ENCODE measurements at places on chromosomes 4 and X. TPM values are rescaled to one million over a fixed set of nuclear protein-coding genes. Genes with fewer than 3 reads are reported as not detected.

Gene ENOX2
- total RNA-seq: 14.5 TPM

Gene ARHGAP6
- total RNA-seq: not detected

Gene SLC4A4
- 3.9 TPM for total RNA-seq

Gene TNMD
- total RNA-seq: not detected

Gene PDE6B
- 14.6 TPM for total RNA-seq

Gene ZDHHC15
- total RNA-seq: not detected

Gene TMPRSS11F
- not detected for total RNA-seq

Gene NALF2
- total RNA-seq: 0.23 TPM

Gene CT55
- total RNA-seq: not detected

DNA sequence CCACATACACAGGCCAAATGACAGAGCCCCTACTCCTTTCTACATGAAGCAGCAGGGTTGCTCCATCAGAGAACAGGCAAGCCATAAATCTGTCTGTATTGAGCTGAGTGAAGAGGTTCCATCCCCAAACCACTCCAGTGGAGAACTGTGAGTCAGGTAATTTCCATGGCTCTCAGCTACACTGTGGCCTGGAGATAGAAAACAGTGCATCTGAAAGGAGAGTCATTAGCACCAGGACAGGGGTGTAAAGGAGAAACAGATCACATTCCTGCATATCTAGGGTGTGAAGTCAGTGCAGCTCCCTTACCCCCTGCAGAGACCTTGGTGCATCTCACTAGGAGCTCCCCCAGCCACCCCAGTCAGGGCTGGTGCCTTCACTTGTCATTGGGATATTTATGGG, 314.7 kb downstream of the CHIC1 start:
- DNase-seq: no peak

- no peak for DNase-seq
These were observed 132.2 kb downstream of the STIM2 start for GRCh38 chr4:26992657-26993361.

DNA sequence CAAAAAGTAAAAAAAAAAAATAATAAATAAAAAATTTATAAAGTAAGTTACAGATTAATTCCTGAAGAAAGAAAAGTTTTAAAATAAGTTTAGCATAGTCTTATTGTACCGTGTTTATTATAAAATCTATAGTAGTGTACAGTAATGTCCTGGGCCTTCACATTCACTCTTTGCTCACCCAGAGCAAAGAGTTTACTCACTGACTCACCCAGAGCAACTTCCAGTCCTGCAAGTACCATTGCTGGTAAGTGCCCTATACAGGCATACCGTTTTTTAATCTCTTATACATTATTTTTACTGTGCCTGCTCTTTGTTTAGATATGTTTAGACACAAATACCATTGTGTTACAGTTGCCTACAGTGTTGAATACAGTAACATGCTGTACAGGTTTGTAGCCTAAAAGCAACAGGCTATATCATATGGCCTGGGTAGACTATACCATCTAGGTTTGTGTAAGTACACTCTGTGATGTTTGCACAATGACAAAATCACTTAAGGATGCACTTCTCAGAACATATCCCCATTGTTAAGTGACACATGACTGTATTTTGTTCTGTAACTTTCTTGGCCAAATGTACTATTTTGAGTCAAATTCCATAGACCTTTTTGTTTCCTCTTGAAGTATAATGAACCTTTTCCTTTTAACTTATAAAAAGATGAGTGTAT, 199.0 kb upstream of the NUDT6 start:
- no peak for DNase-seq

- peak; percentile 90 for DNase-seq
These were observed at the start of gene C4orf33 for GRCh38 chr4:129095811-129096454. TSS of gene C4orf33 (plus strand) at chr4:129096152. CDS start at chr4:129102611, 6,459 bp downstream.

DNA sequence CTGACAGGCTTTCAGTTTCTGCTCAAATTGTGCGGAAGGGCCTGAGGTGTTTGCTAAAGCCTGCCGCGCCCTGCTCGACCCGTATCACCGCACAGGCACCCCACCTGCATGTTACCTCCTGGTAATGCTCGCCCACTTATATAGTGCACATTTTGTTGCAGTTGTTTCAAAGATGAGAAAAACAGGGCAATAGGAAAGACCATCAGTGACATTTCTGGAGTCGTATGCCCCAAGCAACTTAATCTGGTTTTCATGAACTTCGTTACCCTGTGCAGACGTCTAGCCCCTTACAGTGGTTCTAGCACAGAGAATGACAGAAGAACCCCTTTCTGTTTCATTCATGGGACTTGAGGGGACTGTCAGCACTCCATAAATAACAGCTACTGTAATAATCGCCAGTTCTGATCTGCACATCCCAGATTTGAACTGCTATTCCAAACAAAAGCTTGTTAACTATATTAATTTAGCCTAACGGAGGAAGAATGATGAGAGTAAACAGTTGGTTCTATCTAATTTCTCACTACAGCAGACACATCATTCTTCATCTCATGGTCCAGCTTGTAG, 940 bp upstream of the DCTD start:
- DNase-seq: no peak

- DNase-seq: no peak
These were observed 240.5 kb downstream of the GRIA3 start for GRCh38 chrX:123424546-123424945.

- no peak for DNase-seq
These were observed 30.1 kb downstream of the SYTL5 start for GRCh38 chrX:38036466-38036865.

DNA sequence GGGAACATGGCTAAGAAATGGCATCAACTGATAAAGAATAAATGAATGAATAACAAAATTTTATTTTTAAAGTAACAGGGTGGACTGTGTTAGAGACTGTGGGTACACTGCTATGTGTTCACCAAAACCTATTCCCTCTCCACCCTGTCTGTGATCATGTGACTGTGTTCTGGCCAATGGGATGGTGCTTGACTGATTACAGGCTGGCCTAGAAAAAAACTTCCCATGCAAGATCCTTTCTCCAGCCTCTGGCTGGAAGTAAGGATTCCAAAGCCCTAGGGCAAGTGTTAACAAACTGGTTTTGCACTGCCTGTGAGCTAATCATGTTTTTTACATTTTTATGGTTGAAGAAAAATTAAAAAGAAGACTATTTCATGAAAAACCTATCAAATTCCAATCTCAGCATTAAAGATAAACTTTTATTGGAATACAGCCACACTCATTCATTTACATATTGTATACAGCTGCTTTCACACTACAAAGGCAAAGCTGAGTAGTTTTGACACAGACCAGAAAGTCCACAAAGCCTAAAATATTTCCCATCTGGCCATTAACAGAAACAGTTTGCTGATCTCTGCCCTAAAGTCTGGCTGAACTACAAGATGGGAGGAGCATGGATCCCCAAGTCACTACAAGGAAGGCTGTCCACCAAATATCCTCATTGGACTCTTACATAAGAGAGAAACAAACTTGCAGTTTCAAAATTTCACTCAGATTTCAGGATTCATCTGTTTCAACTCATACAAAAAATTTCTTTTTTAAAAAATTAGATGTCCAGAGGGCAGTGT, 133.2 kb downstream of the ARHGAP6 start:
- DNase-seq: no peak

GRCh38 chrX:100687128-100687527, 43.1 kb downstream of the SRPX2 start:
- no peak for DNase-seq

DNA sequence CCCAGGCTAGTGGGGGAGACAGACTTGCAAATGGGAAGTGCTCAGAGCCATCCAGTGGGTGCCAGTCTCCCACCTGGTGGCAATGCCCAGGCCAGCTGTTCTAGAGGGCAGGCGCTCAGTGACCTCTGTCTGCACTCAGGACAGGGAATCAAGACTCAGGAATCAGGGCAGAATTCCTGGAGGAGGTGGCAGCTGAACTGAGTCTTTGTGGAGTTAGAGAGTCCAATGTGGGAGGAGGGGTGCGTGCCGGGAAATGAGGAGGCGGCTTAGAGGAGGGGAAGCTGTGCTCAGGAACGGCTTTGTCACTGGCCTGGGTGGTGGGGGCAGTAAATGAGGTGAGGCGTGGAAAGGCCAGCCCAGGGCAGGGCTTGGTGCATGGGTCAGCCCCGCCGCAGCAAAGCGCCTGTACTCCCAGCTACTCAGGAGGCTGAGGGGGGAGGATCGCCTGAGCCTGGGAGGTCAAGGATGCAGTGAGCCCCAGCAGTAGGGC, 31.3 kb upstream of the SORCS2 start:
- DNase-seq: no peak

GRCh38 chr4:153808175-153808574, 19.3 kb upstream of the SFRP2 start:
- DNase-seq: no peak

GRCh38 chrX:132227383-132228112, 8.3 kb upstream of the RAP2C start:
- DNase-seq: no peak

DNA sequence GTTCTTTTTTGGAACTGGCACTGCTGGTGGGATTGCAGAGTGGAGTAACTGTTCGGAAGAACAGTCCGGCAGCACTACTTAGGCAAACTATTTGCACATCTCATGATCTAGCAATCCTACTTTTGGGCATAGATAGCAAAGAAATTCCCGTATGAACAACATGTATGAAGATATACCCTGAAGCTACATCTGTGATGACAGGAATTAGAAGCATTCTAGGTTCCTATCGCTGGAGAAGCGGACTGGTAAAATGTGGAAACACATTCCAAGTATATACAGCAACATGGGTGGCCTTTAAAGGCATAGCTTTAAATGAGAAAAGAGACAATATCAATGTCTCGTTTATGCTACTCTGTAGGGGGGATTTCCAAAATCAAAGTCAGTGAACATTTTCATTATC, 3.1 kb downstream of the DCAF16 start:
- no peak for DNase-seq

- peak; percentile 92 for DNase-seq
These were observed 339.8 kb upstream of the GATB start for GRCh38 chr4:152100379-152101201.

- peak; percentile 87 for DNase-seq
These were observed 30.1 kb upstream of the SPARCL1 start for GRCh38 chr4:87559090-87559837.

- DNase-seq: no peak
These were observed 30.9 kb upstream of the NOCT start for GRCh38 chr4:138984647-138985046.

DNA sequence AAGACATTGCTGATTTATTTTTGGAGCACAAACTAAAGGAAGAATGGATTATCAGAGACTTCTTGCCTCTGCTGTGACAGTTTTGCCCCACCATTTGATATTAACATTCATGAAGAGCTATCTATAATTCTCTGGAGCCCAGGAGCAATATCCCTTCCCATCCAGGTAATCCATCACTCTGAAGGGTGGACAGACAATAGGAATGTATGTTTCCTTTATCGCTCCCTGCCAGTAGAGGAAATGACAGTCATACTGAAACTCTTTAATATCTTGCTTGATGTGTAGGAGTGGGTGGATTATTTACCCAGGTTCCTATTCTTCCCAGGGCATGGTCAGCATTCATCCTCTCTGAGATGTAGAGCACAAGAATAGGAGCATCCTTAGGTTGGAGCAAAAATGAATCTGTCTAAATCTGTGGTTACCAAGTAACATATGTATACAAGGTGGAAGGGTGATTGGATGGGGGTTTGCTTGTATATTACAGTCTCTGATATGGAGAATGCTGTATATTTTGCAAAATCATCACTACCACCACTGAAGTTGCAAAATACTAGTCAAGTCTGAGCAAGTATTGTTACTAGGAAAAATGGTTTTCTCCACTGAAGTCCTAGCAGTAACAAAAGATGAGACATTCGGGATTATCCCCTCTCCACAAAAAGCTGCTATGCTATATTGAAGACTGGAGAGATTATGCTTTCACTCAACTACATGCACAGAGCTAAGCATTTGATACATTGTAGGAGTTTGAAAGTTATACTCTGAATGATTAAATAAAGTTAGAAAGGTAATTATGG, 151.6 kb downstream of the CBLL2 start:
- no peak for DNase-seq

- no peak for DNase-seq
These were observed 9.7 kb upstream of the DCUN1D4 start for GRCh38 chr4:51833236-51833635.

- DNase-seq: no peak
These were observed 2.0 kb upstream of the PGRMC2 start for GRCh38 chr4:128289523-128290158.

DNA sequence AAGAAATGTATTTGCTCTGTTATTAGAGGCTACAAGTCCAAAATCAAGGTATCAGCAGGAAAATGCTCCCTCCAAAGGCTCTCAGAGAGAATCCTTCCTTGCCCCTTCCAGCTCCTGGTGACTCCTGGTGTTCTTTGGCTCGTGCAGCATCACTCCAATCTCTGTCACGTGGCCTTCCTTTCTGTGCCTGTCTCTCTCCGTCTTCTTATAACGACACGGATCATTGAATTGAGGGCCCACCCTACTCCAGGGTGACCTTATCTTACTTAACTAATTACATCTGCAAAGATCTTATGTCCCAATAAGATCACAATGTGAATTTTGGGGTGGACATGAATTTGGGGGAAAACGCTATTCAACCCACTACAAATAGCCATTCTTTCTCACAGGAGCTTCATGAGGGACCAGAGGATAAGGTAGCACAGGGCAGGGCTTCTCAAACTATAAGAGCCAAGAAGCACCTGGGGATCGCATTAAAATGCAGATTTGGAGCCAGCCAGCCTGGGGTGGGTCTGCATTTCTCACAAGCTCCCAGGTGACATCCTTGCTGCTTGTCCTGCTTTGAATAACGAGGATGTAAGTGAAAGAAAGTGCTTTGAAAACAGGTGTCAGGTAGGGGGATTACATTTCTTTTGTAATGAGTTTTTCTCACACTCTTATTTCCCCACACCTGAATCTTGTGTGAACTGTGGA, 41.9 kb upstream of the APLN start:
- DNase-seq: no peak

DNA sequence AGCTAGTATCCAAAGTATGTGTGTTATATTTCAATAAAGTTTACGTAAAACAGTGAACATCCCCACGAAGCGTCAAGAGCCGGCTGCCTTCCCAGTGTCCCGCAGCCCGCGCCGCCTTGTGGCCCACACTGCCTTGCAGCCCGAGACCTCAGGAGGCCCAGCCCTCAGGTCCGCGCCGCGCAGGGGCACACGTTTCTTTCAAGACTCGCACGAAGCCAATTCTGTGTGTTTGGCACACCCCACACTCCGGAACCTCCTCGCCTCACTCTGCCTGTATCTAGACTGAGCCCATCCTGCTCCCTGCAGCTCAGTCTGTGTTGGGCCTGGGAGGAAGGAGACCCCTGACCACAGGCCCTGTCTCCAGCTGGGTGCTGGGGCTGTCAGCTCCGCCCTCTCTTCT, 5.8 kb downstream of the LRPAP1 start:
- DNase-seq: no peak

DNA sequence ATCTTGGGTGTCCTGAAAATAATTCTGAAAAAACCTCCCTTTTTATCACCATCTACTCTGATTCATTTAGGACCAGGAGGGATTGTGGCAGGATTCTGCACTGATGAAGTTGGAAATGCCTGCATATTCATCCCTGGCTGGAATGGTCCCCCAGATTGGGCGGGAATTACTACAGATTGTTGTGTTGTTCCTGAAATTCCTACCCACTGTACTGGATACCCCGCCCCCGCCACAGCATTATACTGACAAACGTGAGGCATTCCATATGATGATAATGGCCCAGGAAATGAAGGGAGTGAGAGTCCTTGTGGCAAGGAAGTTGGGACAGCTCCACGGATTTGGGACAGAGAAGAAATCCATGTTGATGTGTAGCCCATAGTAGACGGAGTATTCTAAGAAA, 15.2 kb upstream of the FAM120C start:
- DNase-seq: no peak

GRCh38 chr4:123046096-123046495, 123.7 kb upstream of the NUDT6 start:
- no peak for DNase-seq

- no peak for DNase-seq
These were observed 46.3 kb upstream of the LEF1 start for GRCh38 chr4:108215055-108215454.
